H9 (cell line): ENCODE measurements at places on chromosomes 12 and 14.
A peak's percentile ranks its signal among the peaks of the same experiment; 100 is the strongest.

DNA sequence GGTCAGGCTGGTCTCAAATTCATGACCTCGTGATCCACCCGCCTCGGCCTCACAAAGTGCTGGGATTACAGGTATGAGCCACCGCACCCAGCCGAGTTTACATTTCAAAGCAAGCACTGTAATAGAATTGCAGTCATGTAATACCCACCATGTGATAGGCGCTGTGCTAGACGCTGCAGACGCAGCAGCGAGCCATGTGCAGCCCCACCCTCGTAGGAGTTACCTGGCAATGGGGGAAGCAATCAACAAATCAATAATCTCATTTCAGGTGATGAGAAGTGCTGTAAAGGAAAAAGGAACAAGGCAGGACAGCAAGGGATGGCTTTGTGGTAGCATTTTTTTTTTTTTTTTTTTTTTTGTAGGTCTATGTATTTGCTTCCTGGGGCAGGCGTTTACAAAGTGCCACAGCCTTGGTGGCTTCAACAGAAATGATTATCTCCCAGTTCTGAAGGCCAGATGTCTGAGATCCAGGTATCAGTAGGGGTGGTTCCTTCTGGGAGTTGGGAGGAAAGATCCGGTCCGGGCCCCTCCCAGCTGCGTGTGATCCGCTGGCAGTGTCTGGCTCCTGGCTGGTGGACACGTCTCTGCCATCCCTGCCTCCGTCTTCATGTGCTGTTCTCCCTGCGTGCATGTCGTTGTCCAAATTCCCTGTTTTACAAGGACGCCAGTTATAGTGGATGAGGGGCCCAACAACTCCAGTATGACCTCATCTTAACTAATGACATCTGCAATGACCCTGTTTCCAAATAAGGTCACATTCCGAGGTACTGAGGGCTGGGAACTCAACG lies 72.8 kb downstream of the TNFAIP2 start:
- no peak for DNase-seq

DNA sequence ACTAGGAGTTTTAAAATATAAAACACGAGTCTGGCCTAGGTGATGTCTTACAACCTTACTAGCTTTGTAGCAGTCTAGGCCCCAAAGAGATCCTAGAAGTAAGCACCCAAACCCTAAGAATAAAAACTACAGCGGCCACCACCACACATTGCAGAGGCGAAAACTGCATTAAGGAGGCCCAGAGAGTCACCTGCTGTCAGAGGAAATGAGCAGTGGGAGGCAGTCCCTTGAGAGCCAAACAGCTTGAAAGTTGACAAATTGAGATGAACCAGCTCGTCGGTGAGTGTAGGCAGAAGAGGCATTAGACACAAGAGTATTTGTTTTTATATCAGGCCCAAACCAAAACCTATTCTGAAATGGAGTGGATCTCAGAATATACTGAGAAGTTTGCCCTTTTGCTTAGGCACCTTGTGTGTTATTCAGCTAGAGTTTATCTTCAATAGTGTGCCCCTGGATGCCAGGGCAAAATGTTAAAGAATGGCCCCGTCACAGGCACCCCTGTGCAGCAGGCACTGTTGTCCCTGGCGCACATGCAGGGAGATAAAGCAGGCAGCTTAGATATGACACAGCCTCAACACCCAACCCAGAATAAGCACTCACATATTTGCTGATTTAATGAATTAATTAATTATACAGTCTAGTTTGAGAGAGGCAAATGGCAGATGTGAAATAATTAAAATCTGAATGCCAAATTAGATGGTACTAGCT lies 56.7 kb downstream of the TTC7B start:
- DNase-seq = no peak

- DNase-seq = no peak
Measured at GRCh38 chr14:81275305-81276072, 54.7 kb upstream of the GTF2A1 start.

- DNase-seq = no peak
Measured at GRCh38 chr12:39426636-39427240, 16.2 kb downstream of the KIF21A start.

- DNase-seq = no peak
Measured at GRCh38 chr12:26276709-26277108, 81.3 kb downstream of the SSPN start.

- no peak for DNase-seq
Measured at GRCh38 chr14:24966579-24966964, 83.4 kb downstream of the STXBP6 start.

DNA sequence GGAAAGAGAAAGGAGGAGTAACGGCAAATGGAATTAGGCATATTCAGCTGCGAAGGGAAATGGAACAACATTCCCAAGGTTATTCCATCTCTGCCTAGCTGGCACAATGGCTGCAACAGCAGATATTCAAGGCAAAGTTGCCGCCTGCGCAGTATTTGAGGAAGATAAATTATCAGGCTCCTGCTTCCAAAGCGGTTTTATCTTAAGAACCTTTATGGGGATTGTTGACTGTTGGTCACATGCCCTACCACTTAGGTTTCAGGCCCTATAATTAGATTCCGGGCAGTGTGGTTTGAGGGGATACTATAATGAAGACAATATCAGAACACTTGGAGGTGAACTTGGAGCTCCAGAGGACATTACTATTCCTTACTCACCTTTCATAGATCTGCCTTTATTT lies 99.7 kb downstream of the FGD4 start:
- DNase-seq = no peak

DNA sequence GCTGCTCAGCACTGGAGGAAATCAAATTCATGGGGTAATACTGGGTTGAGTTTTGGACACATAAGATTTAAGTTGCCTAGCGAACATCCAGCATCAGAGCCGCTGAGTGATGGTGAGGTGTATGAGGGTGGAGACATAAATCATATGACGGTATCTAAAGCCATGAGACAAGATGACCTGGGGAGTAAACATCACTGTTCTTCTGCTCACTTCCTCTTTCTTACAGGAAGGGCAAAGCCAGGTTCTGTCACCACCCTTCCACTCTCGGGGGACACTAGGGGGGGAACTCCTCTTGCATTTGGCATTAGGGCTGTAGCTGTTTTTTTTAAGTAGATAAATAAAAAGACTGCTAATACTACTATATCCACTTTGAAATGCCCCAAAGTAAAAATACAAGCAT lies 24.0 kb downstream of the PRDM4 start:
- no peak for DNase-seq

DNA sequence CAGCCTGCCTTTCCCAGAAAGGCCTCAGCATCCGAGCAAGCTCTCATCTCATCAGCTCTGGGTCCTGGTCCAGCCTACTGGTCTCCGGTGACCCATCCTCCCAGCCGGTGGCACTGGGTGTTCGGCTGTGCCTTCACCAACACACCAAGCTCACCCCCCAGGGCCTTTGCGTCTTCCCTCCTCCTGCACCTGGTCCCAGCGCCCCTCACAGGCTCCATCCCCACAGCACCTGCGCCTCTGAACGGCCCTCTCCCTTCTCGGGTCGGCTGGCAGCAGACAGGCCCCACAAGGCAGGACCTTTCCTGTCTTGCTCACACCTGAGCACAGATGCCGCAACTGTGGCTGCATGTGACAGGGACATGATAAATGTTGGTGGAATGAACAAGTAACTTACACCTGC lies 13.1 kb downstream of the P2RX2 start:
- no peak for DNase-seq

GRCh38 chr12:2453076-2453760 lies 341.6 kb upstream of the FKBP4 start:
- DNase-seq = no peak

DNA sequence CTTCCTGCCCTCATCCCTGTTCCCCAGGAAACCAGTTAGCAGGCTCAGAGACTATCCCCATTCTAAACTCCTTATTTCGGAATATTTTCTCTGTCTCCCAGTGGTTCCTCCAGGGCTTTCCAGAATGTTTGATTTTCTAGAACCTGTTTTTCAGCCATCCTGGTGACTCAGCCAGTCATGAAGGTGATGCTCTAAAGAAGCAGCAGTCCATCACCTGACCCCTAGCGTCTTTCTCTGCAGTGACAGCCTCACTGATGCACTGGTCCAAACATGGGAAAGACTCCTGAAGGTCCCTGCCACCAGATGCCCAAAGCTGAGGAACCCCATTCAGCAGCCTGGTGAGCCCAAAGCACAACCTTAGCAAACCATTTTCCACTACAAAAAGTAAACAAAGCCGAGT lies 212.6 kb downstream of the PHETA1 start:
- DNase-seq = no peak

DNA sequence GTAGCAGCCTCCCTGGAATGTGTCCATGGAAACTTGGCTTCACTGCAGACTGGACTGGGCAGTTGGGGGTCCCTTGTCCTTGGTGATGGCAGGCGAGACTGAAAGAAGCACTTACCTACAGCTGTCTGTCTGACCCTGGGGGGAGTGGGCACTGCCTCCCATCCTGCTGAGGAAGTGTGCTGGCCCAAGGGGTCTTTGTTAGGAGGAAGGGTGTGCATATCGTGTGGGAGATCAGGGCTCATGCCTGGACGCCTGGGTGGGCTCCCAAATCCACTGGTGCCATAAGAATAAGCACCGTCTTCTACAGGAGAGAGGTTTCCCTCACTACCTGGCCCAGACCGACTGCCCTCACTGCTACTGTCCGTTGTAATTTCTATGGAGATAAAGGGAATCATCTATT lies 81.4 kb downstream of the PIWIL1 start:
- no peak for DNase-seq

DNA sequence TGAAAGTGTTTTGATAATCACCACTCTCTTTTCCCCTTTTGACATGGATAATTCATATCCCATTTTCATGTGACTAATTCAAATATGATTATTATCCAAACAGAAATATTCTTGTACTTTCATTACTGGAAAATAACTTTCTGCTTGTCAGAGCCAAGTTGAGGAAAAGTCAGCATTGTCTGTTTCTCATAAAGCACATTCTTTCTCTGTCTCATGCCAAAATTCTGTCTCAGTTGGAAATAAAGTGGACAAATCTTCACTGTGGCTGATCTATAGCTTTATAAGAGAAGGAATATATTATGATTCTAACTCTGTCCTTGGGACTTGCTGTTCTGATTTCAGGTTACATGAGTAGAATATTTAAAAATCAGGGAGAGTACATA lies 22.7 kb upstream of the PRICKLE1 start:
- DNase-seq = no peak

DNA sequence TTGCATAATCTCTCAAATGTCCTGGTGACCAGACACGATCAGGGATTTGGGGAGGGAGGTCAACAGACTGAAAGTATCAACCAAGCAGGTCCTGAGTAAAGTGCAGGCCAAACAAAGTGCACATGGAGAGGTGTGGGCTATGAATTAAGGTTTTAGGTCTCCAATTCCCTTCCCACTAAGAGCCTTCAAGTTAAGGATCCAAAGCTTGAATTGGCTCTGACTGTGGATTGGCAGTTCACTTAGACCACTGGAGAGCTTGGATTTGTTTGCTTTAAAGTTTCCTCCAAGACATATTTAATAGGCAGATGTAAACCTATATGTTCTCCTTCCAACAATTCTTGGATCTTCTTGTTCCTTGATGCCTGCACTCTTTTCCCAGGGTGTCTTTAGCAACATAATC lies 129.6 kb upstream of the IGF1 start:
- DNase-seq = no peak

GRCh38 chr14:30603402-30603801 lies 18.7 kb upstream of the SCFD1 start:
- DNase-seq = no peak

- peak; percentile 77 for DNase-seq
Measured at GRCh38 chr12:81450920-81451739, 308.0 kb downstream of the PPFIA2 start.

DNA sequence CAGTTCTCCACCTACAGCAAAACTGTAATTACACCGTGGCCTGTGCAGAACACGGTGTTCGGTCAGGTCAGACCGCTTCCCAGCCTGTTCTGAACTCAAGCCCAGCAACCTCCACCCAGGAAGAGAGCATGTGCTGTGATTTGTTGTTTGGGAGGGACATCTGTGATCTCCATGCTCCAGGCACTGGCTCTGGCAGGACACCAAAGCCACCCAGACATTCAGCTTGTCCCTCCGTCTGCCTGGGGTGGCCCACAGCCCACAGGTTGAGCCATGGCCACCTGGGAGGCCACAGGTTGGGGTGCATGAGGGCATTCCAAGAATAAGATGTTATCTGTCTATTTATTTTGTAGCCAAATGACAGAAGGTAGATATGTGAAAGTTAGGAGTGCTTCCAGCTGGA lies 1091.1 kb downstream of the VRK1 start:
- no peak for DNase-seq

DNA sequence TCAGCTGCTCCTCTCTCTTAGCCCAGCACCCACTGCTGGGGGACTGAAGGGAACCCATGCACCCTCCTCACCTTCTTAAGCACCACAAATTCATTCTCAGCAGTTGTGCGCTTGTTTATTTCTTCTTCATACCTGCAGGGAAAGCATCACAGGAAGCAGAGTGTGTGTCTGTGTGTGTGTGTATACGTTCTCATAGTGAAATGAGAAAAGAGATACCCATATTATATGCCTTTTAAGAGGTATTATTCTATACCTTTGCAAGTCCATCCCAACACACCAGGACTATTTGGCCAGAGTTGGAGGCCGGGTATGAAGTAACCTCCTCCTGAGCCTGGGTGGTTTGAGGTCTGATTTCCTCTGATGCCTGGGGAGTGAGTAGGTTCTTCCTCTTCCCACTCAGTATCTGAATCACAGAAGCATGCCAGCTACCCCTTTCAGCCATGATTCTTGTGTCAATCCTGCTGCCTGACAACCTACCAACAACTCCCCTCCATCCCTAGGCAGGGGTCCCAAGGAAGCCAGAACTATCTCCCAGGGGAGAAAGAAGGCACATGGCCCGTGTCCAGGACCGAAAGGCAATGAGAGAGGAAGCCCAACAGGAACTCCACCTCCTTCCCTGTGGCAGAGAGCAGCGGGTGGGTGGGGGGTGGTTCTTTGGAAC lies 3.0 kb downstream of the KRT73 start:
- peak; percentile 14 for DNase-seq

- DNase-seq = no peak
Measured at GRCh38 chr14:32225378-32225920, 22.4 kb upstream of the RNU6-8 start.

- DNase-seq = peak; percentile 83
Measured at GRCh38 chr12:108316176-108317086, 22.7 kb downstream of the CMKLR1 start.

DNA sequence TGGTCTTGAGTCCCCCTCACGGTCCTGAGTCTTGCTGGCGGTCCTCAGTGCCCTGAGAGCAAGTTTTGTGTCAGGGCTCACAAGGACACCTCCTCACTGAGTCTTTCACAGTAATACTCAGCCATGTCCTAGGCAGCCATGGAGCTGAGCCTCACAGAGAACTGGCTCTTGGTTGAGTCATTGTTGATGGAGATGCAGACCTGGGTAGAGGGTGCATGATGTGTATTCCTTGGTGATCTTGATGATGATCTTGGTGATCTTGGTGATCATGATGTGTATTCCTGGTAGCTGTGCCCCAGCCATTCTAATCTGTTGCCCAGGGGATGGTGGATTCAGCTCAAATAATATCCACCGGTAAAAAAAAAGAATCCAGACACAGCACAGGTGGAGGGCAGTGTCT lies 495.4 kb downstream of the TMEM121 start:
- no peak for DNase-seq

GRCh38 chr12:26631846-26632245 lies 201.1 kb downstream of the ITPR2 start:
- DNase-seq = no peak
